HS-27A (cell line): ENCODE measurements at places on chromosomes 12 and 14.

DNA sequence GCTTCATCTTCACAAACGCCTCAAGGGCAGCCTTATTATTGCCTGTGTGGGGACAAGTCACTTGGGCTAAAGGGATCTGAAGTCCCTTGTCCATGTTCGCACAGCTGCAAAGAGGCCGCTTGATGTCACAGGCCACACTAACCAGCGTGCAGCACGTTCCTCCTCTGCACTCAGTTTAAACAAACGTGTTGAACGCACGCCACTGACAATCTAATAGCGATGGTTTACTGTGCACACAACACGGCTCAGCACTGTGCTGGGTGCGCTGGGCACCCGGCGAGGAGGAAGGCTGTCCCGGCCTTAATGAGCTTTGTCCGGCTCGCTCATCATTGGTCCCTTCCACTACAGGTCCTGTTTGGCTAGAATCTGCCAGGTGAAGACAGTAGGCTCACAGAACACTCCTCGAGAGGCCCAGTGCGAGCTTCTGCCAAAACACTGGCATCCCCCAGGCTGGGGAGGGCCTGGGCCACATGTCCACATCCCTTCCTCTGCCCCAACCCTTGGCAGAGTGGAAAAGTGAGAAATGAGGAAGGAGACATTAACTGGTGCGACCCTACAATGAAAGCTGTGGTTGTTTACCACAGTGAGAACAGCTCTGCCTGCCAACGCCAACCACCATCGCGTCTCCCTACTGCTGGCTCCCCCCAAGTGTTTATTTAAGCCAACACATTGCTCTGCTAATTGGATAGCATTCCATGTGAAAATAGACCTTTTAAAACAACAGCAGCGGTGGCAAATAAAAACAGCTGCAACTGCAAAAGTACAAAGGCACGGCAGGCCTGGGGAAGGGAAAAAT is 113.2 kb downstream of the RBM19 start:
- no peak for DNase-seq

DNA sequence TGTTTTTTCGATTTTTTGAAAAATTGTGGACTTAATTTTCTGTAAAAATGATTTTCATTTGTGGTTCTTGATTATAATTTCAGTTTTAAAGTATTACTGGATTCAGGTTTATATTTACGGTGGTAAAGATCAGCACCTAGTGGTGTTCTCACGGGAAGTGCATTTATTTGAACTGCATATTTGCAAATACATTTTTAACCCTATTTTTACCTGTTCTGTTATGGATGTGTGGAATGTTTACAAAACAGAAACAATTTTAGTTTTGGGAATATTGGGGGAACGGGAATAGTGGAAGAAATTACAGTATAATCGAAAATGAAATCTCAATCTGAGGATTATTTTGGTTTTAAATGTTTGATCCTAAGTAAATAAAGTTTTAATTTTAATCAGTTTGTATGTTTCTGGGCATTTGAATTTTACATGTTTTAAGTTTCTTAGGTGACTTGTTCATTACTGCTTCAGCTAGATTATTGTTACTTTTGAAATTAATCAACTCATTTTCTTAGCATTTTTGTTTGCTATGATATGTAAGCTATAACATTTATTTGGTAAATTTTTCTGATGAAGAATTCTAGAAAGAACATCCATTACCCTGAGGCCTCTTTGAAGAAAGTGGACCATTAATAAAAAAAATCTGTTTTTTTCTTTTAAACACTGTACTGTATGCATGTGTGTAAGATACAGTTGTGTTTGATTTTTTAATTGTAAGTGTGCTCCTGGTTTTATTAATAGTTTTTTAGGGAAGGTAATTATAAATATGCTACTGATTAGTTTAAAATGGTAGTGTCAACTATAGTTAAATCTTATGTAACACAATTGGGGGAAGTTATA is 942 bp downstream of the ATF7IP start:
- peak; percentile 43 for DNase-seq

DNA sequence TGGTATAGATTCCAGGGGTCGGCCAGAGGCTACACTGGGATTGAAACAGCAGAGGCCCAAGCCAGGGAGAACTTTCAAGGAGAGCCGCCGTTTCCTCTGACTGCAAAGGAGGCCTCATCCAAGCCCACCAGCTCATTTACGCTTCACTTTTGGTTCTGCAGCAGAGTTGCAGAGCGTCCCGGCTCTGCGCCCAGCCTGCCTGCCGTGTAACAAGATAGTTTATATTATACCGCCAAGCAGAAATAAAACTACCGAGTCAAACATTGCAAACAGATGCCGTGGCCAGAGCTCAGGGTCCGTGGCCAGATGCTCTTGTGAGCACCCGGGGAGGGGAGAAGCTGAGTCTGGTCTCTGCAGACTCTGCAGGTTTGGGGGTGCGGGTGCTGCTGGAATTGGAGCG is 60.7 kb upstream of the TBX3 start:
- DNase-seq, result no peak

DNA sequence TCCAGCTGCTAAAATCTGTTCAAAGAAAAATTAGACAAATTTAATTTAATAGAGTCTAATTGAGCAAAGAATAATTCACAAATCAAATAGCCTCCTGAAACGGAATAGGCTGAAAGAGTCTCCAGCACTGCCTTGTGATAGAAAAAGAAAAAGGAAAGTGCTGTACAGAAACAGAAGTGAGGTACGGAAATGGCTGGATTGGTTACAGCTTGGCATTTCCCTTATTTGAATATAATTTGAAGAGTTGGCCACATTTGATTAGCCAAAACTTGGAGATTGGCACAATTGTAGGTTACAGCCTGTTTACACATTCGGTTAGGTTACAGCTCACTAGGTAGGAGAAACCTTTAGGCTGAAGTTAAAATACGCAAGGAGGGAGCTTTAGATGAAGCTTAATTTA is 24.8 kb upstream of the PCED1B start:
- DNase-seq, result no peak

DNA sequence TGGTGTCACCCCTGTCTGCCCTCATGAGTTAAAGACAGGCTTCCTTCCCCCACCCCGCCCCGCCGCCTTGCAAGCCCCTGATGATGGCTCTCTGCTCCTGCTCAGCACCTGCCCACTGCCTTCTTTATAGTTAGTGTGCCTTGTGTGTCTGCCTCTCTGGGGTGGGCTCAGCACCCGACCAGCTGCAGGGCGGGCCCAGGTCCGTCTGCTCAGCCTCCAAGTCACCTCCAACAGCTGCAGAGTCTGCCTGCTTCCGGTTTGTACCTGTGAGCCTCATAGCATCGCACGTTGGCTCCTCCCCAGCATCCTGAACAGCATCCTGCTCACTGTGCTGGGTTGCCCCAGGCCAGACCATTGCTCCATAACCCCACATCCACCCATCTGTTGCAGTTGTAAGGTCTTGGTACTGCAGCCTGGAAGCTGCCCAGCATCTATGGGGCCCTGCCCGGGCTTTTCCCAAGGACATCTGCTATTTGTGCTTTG is 3.5 kb downstream of the TGFB3 start:
- no peak for DNase-seq

DNA sequence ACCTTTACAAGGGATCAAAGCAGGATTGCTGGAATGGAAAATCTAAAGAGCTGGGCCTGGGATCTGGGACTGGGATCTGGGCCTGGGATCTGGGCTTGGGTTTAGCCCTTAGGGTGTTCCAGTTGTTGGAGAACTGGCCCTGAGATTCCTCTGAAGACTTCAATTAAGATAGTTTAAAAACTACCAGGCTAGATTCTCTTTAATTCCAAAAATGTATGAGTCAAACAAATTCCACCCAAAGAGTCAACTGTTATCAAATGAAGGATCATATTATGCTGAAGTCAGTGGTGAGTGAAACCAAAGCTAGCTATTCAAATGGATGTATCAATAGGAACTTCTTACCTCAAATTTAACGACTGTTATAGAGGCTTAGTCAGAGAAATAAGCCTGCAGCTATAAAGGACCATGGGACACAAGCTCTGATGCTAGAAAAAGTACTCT is 40.5 kb downstream of the LIMA1 start:
- no peak for DNase-seq

- DNase-seq, result no peak
These were observed 115.9 kb downstream of the MED13L start for GRCh38 chr12:116161588-116161987.

DNA sequence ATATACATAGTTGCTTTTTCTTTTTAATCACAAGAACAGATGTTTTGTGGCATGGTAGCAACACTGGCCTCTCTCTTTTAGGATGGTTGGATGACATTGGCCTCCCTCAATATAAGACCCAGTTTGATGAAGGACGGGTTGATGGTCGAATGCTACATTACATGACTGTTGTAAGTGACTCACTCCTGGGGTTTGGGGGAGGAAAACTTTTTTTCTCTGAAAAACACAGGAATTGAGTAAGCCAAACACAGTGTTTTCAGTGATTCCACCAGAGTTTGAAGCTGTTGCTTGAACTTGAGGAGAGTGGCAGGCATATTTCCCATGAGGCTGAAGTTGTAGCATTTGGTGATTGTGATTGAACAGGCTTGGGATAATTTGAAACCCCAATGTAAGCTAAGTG is 13.7 kb upstream of the REP15 start:
- DNase-seq, result no peak

GRCh38 chr12:59847127-59847526 is 251.3 kb downstream of the SLC16A7 start:
- DNase-seq, result no peak

- DNase-seq, result no peak
These were observed 81.0 kb downstream of the NTS start for GRCh38 chr12:85955127-85955526.

DNA sequence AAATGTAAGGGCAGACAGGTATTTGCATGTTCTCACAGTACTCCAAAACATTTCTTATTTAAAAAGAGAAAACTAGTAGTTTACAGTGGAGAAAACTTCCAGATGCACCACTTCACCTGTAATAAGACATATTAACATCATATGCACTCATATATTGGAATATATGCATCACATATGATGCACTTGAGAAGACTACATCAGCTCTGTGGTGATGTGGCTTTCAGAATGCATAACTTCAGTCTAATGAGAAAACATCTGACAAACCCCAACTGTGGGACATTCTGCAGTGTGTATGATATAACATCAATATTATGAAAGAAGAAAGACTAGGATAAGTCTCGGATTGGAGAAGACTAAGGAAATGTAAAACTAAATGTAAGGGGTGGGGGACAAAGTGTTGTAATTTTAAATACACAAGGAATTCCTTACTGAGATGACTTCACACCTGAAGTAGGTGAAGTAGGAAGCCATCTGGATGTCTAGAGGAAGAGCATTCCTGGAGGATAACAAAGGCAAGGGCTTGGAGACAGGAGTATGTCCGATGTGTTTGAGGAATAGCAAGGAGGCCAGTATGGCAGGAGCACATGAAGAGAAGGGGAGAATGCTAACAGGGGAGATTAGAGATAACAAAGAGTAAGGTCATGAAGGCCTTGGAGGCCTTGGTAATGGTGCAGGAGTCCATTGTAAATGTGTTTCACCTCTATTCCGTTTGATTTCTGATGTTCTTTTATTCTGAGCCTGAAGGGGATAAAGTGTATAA is 49.0 kb downstream of the CNOT2 start:
- no peak for DNase-seq

- peak; percentile 54 for DNase-seq
These were observed 19.1 kb upstream of the ARMH4 start for GRCh38 chr14:58171090-58171489.

DNA sequence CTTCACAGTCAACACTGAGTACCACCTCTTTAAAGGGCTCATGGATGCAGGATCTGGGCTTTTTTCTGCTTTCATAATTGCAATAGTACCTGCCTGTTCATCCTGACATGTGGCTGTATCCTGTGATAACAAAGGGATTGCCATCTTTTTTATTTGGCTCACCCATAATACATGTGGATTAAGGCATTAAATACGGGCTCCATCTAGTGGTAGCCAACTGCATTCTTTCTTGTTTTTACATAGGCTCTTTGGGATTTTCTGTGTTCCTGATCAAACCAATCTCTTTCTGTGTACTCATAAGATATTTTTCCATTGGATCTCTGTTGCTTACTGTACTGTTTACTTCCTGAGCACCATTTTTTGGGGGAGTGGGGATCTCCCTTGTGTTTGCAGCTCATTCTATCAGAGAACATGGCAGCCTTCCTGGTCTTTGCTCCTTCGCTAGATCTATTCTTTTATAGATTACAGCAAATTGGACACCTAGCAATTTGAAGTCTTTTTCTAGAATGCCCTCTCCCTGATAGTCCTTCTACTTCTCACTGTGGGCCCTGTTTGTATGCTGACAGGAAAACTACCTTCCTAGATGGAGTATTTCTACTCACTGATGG is 723.4 kb upstream of the MDGA2 start:
- DNase-seq, result peak; percentile 3

DNA sequence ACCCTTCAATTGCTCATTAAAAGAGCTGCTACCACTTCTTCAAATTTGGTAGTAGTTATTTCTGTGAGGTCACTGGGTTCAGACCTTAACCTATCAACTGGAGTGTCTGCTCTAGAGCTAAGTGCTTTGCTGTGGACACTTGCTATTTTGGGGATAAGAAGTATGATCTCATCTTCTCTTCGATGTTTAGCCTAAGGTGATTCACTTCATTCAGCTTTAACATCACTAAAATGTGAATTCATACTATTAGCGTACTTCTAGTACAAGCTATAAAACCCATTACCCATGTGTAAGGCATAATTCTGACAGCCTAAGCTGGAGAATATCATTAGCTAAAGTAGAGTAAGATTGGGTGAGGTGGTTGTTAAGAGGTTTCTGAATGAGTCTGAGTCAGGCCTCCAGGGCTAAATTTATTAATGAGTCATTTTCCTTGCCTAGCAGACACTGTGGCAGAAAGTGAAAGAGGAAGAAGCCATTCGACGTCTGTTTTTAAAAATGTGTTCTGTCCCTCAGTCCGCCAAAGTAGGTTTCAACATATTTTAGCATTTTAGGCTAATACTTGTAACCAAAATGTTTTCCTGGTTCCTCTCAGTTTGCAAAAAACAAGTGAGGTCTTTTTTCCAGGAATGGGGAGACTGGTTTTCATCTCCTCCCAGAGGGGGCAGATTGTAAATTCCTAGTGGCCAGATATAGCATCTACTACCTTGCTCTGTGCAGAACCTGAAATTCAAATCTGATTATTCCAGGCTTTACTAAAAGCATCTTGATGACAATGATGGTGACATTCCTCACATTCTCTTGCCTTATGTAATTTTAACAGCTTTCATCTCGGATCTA is 103.6 kb downstream of the SSPN start:
- peak; percentile 62 for DNase-seq

GRCh38 chr12:52524898-52525591 is 4.9 kb upstream of the KRT5 start:
- no peak for DNase-seq

GRCh38 chr14:103581954-103582703 is 19.4 kb downstream of the COA8 start:
- DNase-seq, result no peak
